ENCODE measurements at places on chromosomes 5 and 9.
A peak's percentile ranks its signal among the peaks of the same experiment; 100 is the strongest.

- no peak for DNase-seq
Observed at GRCh38 chr9:136882109-136882946, 4.0 kb upstream of the TRAF2 start.

GRCh38 chr5:82336226-82336958, 58.2 kb upstream of the RPS23 start:
- no peak for DNase-seq

DNA sequence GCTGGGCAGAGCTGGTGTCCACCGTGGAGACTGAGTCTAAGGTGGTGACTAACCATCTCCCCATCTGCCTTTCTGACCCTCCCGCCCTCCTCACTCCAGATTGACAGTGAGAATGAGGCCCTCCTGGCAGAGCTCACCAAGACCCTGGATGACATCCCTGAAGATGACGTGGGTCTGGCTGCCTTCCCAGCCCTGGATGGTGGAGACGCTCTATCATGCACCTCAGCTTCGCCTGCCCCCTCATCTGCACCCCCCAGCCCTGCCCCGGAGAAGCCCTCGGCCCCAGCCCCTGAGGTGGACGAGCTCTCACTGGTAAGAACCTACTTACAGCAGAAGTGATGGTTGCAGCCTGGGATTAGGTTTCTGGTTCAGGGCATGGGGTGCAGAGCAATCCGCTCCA, 96.5 kb downstream of the PPARGC1B start:
- DNase-seq, result no peak

DNA sequence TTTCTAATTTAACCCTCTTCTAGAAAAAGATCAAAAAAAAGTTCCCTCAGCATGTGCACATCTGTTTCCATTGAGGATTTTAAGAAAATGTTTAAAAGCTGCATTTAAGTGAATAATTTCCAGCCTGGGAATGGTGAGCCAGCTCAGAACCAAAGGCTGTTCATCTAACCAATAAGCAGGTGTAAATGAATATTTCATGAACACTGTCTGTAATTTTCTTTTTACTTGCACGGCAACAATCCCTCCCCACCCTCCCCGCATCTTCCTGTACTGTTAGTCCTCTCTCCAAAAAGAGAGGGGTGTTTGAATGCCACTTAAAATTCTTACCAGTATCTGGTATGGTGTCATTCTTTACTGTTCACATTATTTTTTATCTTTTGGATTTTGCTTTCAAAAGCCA, 425.6 kb downstream of the PDE4D start:
- DNase-seq, result no peak

GRCh38 chr9:99778308-99778707, 43.4 kb upstream of the NR4A3 start:
- no peak for DNase-seq

DNA sequence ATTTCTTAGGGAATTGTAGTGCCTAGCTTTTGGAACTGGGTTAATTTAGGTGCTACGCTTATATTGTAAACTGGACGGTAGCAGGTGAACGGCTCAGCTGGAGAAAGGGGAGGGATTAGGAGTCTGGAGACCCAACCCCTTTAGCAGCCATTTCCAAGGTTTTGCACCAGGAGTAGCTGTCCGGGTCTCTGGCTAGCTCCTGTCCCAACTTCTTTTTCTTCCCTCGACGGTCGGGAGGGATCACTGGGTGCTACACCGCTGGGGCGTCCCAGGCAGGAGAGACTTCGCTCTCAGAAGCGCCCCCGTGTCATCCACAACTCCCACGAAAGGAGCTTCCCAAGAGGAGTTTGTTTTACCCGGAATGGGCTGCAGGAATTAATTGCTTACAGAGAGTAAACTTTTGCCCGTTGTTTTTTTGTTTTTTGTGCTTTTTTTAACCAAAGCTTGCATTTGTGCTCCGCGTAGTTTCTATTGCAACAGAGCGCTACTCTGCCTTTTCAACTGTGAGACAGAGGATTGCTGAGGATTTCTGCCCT, 1640.9 kb upstream of the C9orf72 start:
- peak; percentile 79 for DNase-seq

DNA sequence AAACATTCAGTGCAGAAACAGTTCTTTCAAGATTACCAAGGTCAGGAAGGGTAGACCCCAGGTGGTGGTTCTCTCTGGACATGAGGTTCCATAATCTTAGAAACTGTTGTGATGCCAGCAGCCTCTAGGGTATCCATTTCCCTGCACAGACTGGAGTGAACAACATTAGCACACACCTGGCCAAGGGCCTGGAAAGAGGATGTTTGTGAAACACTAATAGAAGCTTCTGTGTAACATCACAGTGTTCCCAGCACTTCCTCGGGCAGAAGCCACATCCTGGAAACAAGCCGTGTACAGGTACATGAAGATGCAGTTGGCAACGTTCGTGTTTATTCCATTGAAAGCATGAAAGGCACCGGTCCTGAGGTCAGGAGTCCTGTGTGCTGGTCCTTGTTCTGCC, 598.2 kb upstream of the KLF4 start:
- no peak for DNase-seq

- DNase-seq, result no peak
Observed at GRCh38 chr5:129051283-129051682, 43.3 kb upstream of the ISOC1 start.

DNA sequence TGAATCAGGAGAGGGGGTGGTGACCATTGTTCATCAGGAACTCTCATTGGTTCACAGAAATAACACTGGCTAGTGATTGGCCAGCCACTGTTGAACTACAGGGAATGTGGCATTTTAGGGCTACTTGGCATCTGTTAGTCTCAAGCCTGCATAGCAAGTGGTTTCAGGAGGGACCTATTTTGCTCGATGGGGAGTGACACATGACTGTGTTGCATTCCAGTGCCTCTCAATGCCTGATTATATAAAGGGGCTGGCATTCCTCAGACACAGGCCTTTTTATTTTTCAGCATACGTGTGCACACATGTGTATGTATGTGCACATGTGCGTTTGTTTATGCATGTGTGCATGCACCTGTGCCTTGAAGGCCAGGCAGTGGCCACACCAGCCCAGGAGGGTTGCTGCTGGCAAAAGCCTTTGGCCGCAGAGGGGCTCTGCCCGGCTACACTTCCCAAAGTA, 23.2 kb downstream of the FGD3 start:
- DNase-seq, result peak; percentile 96

All from iPS DF 19.7 (cell line).